ENCODE measurements at places on chromosomes 16 and 17. TPM values are rescaled to one million over a fixed set of nuclear protein-coding genes. Genes with fewer than 3 reads are reported as not detected.

- ATAC-seq, result peak; percentile 75
These were observed 123.6 kb downstream of the CMIP start for GRCh38 chr16:81567987-81568748.

GRCh38 chr17:31692027-31692426 lies 167.0 kb downstream of the COPRS start:
- no peak for ATAC-seq

DNA sequence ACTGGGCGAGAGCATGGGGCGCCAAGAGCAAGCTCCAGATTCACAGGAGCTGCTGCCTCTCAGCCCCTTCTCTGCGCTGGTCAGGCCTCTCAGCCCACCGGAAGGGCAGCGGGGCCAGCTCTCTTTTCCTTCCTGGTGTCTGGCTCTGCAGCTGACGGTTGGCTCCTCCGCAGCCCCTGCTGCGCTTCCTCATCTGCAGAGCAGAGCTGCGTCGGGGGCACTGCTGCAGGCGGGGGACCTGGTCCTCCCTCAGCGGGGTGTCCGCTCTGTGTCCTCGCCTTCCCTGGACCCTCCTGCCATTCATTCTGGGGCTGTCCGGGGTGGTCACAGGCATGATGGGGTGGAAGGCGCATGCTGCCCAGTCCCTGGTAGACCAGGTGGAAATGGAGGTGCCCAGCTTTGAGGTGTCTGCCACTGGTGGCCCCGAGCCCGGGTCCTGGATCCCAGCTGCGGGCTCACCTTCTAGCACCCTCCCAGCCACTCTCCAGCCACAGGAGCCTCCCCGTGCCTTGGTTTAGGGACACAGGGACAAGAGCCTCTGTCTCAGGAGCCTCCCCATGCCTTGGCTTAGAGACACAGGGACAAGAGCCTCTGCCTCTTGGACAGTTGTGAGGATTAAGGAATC lies 84.8 kb downstream of the IRF8 start:
- no peak for ATAC-seq

- no peak for ATAC-seq
These were observed 561 bp upstream of the WFDC1 start for GRCh38 chr16:84294117-84294516.

- no peak for ATAC-seq
These were observed 1.2 kb upstream of the FAM222B start for GRCh38 chr17:28843816-28844148.

DNA sequence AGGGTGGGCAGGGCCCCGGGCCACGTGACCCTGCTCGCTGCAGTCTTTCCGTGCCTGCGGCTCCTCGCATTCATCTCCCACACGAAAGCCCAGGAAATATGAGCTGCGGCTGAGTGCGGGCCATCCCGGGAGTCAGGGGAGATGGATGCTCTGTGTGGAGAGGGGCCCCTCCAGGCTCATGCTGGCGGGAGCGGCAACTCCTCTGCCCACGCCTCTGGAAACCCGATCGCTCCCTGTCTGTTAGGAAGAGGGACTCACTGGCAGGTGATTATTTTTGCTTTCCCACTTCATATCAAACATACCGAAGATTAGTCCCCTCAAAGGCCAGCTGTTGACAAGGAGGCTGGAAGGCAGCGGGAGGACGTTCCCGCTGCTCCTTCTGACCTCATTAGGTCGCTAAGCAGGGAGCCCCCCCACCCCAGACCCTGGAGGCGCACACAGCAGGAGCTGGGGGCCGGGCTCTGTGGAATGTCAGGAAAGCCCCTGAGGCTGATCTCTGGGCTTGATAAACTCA lies 228.5 kb downstream of the FOXL1 start:
- ATAC-seq, result no peak

- no peak for ATAC-seq
These were observed 5.6 kb downstream of the SLC38A8 start for GRCh38 chr16:84036982-84037425.

DNA sequence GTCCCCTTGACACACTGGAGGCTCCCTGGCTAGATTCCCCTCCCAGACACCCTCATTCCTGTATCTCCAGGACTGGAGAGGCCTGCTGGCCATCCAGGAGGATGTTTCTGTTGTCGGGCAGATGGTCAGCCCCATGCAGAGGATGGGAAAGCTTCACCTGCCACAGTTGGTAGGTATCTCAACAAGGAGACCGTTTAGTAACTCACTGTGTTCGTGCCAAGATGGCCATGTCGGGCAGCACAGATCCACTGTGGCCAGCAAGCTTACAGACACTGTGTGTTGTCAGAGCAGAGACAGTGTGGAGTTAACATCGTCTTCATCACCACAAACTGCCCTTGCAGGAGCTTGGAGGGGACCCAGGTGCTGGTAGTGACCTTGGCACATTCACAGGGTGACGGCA lies 390.9 kb downstream of the SEC14L1 start:
- ATAC-seq, result no peak

- ATAC-seq, result peak; percentile 71
These were observed 93.9 kb upstream of the FA2H start for GRCh38 chr16:74868501-74868900.

DNA sequence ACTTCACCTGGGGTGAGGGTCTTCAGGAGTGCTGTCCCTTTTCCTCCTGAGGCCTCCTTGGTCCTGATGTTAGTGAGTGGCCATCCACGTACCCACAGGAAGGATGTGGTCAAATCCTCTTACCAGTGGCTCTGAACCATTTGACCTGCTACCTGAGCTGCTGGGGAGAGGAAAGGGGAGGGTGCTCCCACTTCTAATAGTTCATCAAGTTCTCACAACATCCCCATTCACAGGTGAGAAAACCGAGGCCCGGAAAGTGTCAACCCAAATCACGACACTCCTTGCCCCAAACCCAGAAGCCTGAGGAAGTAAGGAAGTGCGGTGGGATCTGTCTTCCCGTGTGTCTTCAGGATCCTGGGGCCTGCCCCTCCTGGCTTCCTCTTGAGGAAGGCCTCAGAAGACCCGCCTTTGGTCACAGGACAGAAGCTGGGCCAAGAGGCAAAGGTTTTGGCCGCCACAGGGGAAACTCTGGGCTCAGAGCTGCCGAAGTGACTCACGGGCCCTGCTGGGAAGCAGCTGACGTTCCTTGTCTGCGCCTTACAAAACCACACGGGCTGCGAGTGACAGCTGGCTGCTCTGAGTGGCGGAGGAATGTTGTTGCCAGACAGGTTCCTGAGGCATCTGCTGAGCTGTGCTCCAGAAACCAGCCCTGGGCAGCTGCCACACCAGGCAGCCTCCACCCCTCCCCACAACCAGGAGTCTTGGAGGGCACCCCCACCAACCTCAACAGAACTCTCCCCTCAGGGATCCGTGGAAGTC lies 13.9 kb upstream of the KIFC3 start:
- peak; percentile 94 for ATAC-seq

- ATAC-seq, result no peak
These were observed 5.3 kb downstream of the DEF8 start for GRCh38 chr16:89953671-89954406.

DNA sequence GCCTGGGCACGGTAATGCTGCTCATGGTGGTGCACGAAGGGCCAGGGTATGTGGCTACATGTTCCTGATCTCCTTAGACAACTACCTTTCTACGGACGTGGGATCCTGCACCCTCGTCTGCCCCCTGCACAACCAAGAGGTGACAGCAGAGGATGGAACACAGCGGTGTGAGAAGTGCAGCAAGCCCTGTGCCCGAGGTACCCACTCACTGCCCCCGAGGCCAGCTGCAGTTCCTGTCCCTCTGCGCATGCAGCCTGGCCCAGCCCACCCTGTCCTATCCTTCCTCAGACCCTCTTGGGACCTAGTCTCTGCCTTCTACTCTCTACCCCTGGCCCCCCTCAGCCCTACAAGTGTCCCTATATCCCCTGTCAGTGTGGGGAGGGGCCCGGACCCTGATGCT lies 12.0 kb downstream of the ERBB2 start:
- no peak for ATAC-seq

Gene SHISA9
- total RNA-seq, result 0.20 TPM

Gene AMDHD2
- total RNA-seq, result 19.0 TPM

Gene PRSS36
- total RNA-seq, result 1.5 TPM

Gene RCVRN
- total RNA-seq, result not detected

Gene RANBP10
- 20.1 TPM for total RNA-seq

Gene ACSM5
- 0.12 TPM for total RNA-seq

Gene BAIAP3
- total RNA-seq, result 2.0 TPM

Gene MYL4
- total RNA-seq, result not detected

Measured in esophagus mucosa (tissue), 1 donor.